ENCODE measurements at places on chromosomes 12 and 14.

DNA sequence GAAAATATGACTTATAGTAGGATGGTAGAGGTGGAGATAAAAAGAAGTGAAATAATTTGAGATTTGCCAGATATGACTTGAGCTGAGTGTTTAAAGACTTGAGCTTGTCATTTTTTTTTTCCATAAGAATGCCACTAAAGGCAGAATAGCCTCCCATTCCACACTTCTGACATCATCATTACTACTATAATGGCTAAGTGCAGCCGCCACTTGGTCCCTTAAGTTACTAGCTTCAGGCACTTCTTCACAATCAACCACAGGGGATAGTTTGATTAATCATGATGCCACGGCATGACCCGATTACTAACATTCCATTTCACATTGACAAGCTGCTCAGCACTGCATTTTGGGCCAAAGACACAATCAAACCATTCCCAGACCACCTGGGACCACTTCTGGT, 127.9 kb downstream of the EFCAB11 start:
- no peak for DNase-seq

GRCh38 chr14:78592616-78593219, 422.5 kb downstream of the NRXN3 start:
- DNase-seq, result no peak

DNA sequence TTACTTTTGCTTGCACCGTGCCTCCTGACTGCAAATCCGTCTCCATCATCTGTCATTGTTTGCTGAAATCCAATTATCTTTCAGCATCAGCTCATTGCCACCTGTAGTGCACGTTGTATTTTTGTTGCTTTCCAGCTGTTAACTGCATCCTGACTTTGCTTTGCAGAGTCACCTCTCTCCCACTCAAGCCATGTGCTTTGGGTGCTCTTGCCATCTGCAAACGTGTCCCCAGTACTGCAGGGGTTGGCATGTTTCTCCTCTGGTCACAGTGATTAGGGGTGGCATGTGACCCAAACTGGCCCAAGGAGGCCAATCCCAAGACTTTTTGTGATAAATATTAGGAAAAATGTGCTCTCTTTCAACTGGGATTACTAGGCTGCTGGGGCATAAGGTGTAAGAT, 10.5 kb upstream of the TMED2 start:
- DNase-seq, result no peak

GRCh38 chr14:88554457-88555286, at the start of gene PTPN21:
Gene PTPN21 (minus strand): TSS chr14:88555007. CDS start chr14:88550417, 4,590 bp downstream.
- no peak for DNase-seq

Measured in stimulated activated CD4-positive, alpha-beta T cell treated with anti-CD3 and anti-CD28 coated beads, Interleukin-4, amount 100 ng/mL, for 24 hours (primary cell).